ENCODE measurements at places on chromosomes 7 and 10.

DNA sequence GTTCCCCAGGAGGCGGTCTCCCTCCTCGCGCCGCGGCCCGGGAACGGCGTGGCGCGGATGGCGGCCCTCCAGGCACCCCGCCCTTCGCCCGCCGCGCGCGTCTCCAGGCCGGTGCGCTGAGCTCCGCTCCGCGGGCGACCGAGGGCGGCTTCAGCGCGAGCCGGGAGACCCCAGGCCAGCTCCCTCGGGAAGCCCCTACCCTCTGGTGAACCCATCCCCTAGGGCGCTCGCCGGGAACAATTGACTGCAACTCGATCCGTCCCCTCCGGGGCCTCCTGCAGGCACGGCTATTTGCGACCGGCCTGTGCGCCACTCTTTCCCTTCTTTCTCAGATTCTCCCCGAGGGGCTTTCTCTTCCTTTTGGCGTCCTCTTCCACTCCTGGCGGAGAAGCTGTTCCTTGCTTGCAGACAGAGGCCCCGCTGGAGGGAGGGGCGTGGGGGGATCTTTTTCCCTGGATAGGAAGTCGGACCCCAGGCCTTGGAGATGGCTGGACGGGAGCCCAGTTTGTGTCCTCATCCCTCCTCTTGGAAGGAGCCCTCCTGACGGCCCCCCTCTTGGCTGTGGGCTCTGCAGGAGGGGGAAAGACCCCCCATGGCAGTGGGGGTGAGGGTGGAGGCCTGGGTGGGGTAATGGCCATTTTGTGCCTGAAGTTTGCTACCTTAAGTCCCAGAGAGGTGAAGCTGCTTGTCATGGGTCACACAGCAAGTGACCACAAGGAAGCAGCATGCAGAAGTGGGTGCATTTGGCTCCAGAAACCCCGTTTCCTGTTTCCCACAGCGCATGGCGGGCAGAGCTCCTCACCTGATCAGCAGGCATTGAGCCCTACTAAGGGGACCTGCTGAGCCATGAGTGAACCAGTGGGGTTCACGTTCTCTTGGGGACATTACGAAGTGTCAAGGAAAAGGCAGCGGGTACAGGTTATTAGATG is 171.2 kb upstream of the TNRC18 start:
- DNase-seq = peak; percentile 66

DNA sequence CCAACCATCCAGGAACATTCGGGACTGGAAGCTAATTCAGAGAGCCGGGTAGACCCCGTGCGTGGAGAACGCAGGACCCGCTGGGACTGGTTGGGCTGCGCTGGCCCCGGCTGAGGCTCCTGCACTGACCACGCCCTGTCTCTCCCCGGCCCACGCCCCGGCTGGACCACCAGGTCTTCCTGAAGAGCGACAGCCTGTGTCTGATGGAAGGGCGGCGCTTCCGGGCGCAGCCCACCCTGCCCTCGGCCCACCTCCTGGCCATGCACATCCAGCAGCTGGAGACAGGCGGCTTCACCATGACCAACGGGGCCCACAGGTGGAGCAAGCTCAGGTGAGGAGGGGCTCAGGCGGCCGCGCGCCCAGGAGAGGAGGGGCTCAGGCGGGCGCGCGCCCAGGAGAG is 10.2 kb upstream of the UTF1 start:
- DNase-seq = no peak

- no peak for DNase-seq
These were observed 57.5 kb downstream of the CAMK2B start for GRCh38 chr7:44267719-44268421.

DNA sequence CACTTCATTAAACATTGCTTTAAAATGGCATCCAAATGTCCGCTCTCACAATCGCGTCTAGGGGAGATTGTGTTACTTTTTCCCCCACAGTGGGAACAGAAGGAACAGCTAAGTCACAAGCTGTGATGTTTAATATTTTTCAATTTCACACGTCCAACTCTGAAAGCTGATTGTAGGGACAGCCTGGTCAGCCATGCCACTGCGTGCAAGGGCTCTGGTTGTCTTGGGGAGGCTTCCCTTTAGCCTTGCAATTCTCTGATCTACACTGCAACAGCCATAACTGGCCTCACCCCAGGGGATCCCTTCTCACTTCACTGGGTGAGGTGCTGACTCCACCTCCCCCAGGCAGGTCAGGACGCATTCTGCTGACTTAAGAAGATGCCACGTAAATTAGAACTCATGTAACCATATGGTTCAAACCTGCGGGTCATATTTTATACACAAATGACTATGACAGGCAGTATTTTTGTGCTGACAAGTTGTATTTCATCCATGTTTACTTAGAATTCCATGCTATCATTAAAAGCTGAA is 425.2 kb upstream of the NFE2L3 start:
- no peak for DNase-seq

DNA sequence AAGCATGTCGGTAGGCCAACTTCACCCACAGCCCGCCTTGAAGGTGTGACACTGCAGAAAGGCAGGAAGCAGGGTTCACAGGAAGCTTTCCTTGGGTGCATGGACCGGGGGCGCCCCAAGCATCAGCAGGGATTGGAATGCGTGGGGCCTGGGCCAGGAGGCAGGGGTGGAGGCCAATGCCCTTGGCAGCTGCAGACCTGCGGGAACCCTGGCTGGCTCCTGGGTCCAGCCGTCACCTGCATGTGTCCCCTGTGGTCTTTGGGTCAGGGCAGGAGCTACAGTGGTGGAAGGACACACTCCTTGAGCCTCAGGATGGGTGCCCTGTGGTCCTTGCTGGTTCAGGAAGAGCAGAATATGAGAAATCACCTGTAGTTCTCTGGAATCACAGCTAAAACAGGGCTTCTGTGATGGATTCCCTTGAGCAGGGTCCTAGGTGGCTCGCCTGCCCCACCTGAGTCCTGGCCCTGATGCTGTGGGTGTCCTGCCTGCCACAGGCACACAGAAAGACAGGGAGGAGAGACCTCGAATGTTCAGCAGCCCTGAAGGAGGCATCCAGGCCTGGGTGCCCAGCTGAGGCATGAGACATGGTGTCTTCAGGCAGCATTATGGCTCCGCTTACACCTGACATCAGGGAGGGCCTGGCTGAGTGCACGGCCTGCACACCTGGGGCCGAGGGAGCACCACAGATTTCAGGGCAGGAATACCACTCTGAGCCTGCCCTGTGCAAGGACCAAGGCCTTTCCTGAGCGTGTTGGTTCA is 15.1 kb downstream of the ANTXRL start:
- no peak for DNase-seq

- no peak for DNase-seq
These were observed 10.2 kb downstream of the SSBP1 start for GRCh38 chr7:141748396-141748795.

- no peak for DNase-seq
These were observed 71.9 kb downstream of the MKI67 start for GRCh38 chr10:128054163-128054970.

- no peak for DNase-seq
These were observed 144.9 kb downstream of the UBE2H start for GRCh38 chr7:129807863-129808262.

GRCh38 chr7:97418312-97418711 is 300.8 kb downstream of the SDHAF3 start:
- no peak for DNase-seq

- DNase-seq = no peak
These were observed 191.9 kb downstream of the SFMBT2 start for GRCh38 chr10:7218968-7219367.

- no peak for DNase-seq
These were observed 49.8 kb downstream of the BAIAP2L1 start for GRCh38 chr7:98351136-98351535.

DNA sequence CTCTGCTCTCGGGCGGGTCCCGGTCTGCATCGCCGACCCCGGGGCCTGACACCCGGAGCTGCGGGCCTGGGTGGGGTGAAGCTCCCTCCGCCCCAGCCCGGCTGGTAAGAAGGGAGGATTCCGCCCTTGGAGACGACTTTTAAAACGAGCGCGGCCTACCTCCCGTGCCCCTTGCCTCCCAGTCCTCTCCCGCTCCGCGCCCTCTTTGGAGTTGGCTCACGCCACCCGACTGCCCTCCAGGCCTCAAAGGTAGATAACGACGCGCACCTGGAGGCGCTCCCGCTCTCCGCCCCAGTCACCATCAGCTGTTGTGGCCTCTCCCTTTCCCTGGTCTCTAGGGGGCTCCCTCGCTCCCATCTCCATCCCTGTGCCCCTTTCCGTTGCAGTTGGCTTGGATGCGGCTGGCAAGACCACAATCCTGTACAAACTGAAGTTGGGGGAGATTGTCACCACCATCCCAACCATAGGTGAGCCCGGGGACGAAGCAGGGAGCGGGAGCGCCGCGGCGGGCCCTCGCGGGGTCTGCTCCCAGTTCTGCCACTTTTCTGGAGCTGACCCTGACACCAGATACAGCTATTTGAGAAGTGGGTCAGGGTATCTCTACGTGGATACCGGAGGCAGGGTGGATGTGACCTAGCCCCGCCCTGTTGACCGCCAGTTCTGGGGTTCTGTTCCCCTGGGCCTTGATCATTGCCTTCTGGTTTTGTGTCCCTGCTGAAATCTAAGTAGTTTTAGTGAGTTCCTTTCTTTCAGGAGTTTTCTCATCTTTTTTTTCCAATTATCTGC is 679 bp downstream of the ARF5 start:
- DNase-seq = no peak

- DNase-seq = no peak
These were observed 56.5 kb upstream of the PCGF5 start for GRCh38 chr10:91163869-91164474.

DNA sequence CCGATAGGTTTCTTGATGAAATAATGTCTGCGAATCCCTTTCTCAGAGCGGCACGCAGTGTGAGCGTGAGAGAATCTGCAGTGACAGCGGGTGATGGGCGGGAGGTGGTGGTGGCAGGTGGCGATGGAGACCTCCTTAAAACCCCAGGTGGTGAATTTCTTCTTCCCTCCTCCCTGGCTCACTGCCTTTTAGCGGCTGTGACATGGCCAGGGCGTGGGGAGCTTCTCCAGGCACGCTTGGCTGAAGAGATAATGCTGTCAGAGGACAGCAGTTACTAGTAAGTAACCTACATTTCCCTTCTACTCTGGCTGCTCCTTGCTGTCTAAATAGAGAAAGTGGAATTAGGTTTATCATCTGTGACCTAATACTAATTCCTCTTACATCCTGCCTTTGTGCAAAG is 141.4 kb upstream of the INSYN2A start:
- no peak for DNase-seq

DNA sequence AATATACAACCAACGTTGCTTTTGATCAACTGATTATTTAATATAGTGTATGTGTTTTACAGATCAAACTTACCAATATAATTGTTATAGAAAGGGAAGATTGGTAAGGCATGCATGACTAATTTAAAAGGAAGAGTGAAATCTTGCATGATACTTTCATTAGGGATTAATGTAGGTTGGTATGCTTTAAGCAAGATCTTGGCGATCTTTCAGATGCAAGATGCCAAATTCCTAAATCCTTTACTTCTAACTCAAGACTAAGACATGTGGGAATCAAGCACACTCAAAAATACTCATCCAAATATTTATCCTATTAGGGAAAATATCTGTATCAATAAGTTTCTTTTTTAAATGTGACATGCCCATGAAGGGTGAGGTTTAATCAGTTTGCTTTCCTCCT is 321.4 kb upstream of the MEOX2 start:
- DNase-seq = no peak

GRCh38 chr10:75021379-75022249 is 89.8 kb upstream of the SAMD8 start:
- no peak for DNase-seq

DNA sequence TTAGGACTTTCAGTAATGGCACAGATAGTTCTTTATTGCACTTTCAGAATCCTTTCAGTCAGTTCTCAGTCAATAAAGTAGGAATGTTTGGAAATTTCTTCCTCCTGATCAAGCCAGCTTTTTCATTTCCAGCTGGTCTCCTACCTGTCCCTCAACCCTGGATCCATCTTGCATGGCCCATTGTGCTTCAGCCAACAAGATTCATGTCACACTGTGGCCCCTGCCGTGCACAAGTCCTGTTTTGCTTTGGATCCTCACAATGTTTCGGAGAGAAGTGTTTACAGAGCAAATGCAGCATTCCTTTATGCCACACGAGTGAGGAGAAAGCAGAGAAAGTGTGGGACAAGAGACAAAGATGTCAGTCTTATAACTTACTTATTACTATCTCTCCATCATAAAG is 1694.7 kb upstream of the LRRTM3 start:
- DNase-seq = no peak

- no peak for DNase-seq
These were observed 689 bp upstream of the SMARCD3 start for GRCh38 chr7:151249034-151249731.

DNA sequence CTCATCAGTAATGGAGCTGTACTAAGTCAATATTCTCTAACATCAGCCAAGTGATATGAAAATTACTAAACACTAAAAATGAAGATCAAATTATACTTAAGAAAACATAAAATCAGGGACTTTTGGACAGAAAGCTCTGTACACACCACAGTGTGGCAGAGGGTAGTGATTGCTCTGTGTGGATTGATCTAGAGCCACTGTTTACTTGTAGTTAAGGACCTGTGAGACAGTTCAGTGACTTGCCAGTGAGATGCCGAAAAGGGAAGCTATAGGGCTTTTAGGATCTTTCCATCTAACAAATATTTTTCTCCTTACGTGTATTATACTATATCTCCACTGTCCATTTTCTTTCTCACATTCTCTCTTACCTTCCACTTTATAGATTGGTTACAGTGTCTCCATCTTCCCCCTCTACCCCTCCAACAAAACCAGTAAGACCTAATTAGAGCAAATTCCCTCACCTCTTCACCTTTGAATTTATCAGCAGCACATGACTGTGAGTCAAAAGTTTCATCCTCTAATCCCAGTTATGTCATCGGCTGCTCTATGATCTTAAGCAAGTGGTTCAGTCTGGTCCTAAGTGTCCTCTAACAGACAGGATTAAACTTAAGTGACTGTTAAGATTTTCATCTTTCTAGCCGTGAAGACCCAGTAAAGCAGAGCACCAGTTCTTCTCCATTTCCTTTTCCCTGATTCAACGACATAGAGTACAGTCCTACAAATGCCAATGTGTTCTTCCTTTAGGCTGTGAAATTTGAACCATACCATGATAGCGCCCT is 6.9 kb downstream of the PIK3CG start:
- DNase-seq = no peak

GRCh38 chr10:22807238-22807637 is 92.9 kb upstream of the PIP4K2A start:
- DNase-seq = no peak

GRCh38 chr7:75842836-75843446 is 29.3 kb upstream of the CCL24 start:
- DNase-seq = peak; percentile 43

- no peak for DNase-seq
These were observed 130.9 kb upstream of the PRR15 start for GRCh38 chr7:29432721-29433120.

DNA sequence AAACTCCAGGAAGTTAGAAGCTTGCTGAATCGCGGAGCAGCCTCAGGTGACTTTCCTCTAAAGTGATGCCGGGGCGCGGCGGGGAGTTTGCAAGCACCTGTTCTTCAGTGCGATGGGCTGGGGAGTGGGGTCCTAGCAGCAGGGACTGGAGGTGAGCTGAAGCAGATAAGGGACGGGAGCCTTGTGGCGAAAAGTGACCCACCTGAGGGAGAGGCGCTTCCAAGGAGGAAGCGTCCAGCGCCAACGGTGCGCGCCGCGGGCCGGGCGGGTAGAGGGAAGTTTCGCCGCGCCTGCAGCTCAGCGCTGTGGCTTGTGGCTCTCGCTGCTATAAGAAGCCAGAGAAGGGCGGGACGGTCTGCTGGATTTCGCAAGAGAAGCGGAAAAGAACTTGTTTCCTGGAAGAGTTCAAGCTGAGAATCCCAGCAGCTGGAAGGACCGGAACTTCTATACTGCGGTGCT is at the start of gene STEAP4:
Gene STEAP4 (minus strand): TSS at position 305 of the 459 bp plus-strand sequence. CDS start 22,625 bp downstream, outside the sequence.
- peak; percentile 60 for DNase-seq

GRCh38 chr7:2270495-2270894 is 28.5 kb downstream of the NUDT1 start:
- DNase-seq = no peak

GRCh38 chr7:150428671-150429451 is 21.6 kb upstream of the GIMAP8 start:
- DNase-seq = no peak

Measured in urinary bladder (tissue), 4 donors.